ENCODE measurements at places on chromosomes 7 and 10. TPM values are rescaled to one million over a fixed set of nuclear protein-coding genes. Genes with fewer than 3 reads are reported as not detected.

The SYPL1 gene
- total RNA-seq = 62.2 TPM

GRCh38 chr10:132299371-132300336 is 8.1 kb downstream of the STK32C start:
- no peak for DNase-seq

DNA sequence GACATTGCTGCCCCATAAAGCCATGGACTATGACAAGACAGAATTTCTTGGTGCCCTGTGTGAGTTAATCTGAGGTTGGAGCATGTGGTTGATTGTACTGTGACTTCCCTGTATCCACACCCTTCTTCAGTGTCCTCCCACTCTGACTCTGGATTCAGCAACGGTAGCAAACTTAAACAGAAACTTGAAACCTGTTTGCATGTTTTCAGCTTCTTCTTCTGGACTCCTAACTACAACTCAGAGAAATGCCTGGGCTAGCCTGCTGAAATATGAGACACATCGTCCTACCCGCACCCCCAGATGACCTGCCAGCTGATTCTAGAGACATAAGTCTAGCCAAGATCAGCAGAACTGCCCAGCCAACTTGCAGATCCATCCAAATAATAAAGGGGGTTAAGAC is 78.4 kb downstream of the IPMK start:
- no peak for DNase-seq

GRCh38 chr7:39453743-39454355 is 112.4 kb upstream of the YAE1 start:
- DNase-seq = peak; percentile 19

GRCh38 chr10:43198682-43199005 is 60.4 kb downstream of the CSGALNACT2 start:
- no peak for DNase-seq

Data from epithelial cell of proximal tubule (primary cell).